H1 (cell line): ENCODE measurements at places on chromosomes 6 and 20.
A peak's percentile ranks its signal among the peaks of the same experiment; 100 is the strongest.

GRCh38 chr6:6315660-6316059, 4.8 kb downstream of the F13A1 start:
- H3K4me1 ChIP-seq: peaks cover 4% of the 10 kb centered on the region
- no peak overlapping the region for H3K27ac ChIP-seq
- H3K27me3 ChIP-seq: no peaks in the 10 kb centered on the region
- peak; percentile 69 for DNase-seq

GRCh38 chr6:41443616-41444525, 102.3 kb upstream of the FOXP4 start:
- DNase-seq: peak; percentile 75
- H3K36me3 ChIP-seq: no peaks in the 10 kb centered on the region
- peaks cover 10% of the 10 kb centered on the region for H3K4me1 ChIP-seq
- H3K4me3 ChIP-seq: peak overlapping the region; percentile 29; the same call in 1 of the 2 replicates

- H3K36me3 ChIP-seq: no peaks in the 10 kb centered on the region
- no peaks in the 10 kb centered on the region for H3K27me3 ChIP-seq
- H3K4me1 ChIP-seq: no peaks in the 10 kb centered on the region
- no peak overlapping the region for H3K4me3 ChIP-seq
- no peak overlapping the region for H3K27ac ChIP-seq
These were observed 20.8 kb upstream of the FAM83D start for GRCh38 chr20:38905375-38905774.

DNA sequence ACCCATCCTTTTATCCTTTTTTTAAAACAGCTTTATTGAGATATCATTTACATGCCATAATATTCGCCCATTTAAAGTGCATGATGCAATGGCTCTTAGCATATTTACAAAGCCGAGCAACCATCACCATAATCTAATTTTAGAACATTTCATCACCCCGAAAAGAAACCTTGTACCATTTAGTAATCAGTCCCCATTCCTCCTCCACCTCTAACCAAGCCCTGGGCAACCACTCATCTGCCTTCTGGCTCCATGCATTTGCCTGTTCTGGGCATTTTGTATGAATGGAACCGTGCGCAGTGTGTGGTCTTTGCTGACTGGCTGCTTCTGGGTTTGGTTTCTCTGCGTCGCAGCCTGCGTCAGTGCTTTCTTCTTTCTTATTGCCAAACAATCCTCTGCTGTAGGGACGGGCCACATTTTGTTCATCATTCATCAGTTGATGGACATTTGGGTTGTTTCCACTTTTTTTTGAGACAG, 10.2 kb upstream of the EEF1A2 start:
- H3K4me1 ChIP-seq: no peaks in the 10 kb centered on the region
- no peak for DNase-seq
- no peak overlapping the region for H3K27ac ChIP-seq
- no peak overlapping the region for H3K4me3 ChIP-seq

DNA sequence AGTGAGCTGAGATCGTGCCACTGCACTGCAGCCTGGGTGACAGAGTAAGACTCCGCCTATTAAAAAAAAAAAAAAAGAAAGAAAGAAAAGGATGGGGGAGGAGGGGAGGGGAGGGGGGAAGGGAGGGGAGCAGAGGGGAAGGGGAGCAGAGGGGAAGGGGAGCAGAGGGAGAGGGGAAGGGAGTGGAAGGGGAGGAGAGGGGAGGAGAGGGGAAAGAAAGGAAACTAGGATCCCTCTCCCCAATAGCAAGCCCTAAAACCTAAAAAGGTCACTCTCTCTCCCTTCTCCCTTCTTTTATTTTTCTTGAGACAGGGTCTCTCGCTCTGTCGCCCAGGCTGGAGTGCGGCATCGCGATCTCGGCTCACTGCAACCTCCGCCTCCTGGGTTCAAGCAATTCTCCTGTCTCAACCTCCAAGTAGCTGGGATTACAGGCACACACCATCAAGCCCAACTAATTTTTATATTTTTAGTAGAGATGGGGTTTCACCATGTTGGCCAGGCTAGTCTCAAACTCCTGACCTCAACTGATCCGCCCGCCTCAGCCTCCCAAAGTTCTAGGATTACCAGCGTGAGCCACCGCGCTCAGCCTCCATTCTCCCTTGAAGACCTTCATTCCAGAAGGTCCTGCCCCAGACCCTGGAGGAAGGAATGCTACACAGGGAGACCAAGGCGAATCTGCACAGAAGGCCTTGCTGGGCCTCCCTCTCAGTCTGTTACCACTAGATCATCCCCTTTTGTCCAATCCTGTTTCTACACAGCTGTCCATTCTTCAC, 45.8 kb upstream of the PIM1 start:
- no peaks in the 10 kb centered on the region for H3K27me3 ChIP-seq
- no peaks in the 10 kb centered on the region for H3K36me3 ChIP-seq
- H3K4me3 ChIP-seq: no peak overlapping the region
- H3K4me1 ChIP-seq: peaks cover 27% of the 10 kb centered on the region
- no peak for DNase-seq

GRCh38 chr6:143335865-143336264, 114.6 kb downstream of the ADAT2 start:
- no peaks in the 10 kb centered on the region for H3K27me3 ChIP-seq
- H3K4me1 ChIP-seq: no peaks in the 10 kb centered on the region
- no peaks in the 10 kb centered on the region; the same call in 1 of the 2 replicates for H3K36me3 ChIP-seq
- no peak overlapping the region for H3K27ac ChIP-seq
- no peak for DNase-seq

- no peak overlapping the region for H3K27ac ChIP-seq
- no peaks in the 10 kb centered on the region for H3K4me1 ChIP-seq
- no peaks in the 10 kb centered on the region for H3K36me3 ChIP-seq
- no peaks in the 10 kb centered on the region for H3K27me3 ChIP-seq
- no peak overlapping the region for H3K4me3 ChIP-seq
- DNase-seq: no peak
These were observed 103.2 kb upstream of the GRIK2 start for GRCh38 chr6:101290346-101290745.

DNA sequence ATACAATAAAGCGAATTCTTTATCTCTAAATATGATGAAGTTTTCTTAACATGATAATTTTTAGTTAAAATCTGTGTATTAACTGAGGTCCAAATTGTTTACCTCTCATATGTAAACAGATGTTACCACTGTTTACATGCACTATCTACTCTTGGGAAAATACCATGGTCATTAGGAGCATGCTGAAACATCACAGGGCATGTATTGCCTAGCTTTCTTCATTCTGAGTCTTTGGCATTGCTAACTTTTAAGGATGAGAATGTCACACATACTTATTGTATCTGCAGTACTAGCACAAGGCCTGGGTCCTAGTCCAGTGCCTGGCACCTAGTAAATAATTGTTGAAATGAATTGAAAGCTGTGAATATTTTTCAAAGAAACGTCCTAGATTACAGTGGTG, 20.6 kb downstream of the SMPDL3A start:
- no peaks in the 10 kb centered on the region for H3K4me1 ChIP-seq
- H3K27ac ChIP-seq: no peak overlapping the region
- no peaks in the 10 kb centered on the region for H3K36me3 ChIP-seq
- no peaks in the 10 kb centered on the region for H3K27me3 ChIP-seq

DNA sequence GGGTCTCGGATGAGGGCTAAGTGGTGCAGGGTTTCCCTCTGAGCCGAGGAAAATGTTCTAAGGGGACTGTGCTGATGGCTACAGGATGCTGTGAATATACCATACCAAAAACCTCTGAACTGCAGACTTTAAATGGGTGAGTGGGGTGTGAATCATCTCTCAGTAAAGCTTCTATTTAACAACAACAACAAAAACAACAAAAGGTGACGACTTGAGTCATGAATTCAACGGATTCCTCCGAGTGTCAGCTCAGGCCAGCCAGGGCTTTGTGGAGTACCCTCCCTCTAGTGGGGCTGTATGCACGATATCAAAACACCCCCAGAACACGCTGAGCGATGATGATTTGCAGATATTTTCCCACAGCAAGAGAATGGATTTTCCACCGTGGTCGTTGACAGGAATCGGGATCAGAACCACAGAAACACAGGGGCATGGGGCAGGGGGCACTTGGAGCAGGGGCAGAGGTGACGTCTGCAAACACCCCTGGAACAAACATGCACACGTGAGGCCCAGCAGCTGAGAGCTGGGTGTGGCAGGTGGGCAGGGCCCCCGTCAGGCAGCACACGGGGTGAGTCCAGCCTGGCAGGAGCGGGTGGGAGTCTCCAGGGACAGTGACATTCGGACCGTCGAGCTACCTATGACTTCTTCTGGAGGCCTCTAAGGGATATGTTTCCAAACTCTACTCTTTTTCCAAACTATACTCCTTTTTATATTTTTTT, 38.6 kb downstream of the SLC2A4RG start:
- DNase-seq: no peak
- no peaks in the 10 kb centered on the region for H3K27me3 ChIP-seq
- H3K36me3 ChIP-seq: no peaks in the 10 kb centered on the region
- H3K4me1 ChIP-seq: peaks cover 6% of the 10 kb centered on the region; the same call in 1 of the 2 replicates
- no peak overlapping the region for H3K4me3 ChIP-seq

GRCh38 chr6:3825331-3825831, 23.8 kb upstream of the FAM50B start:
- H3K27ac ChIP-seq: no peak overlapping the region
- peak; percentile 77 for DNase-seq
- no peaks in the 10 kb centered on the region for H3K4me1 ChIP-seq
- H3K27me3 ChIP-seq: 0 out of 2 replicates have a peak, but pooled peaks cover 1% of the 10 kb centered on the region

- H3K27me3 ChIP-seq: no peaks in the 10 kb centered on the region
- no peak for DNase-seq
- no peaks in the 10 kb centered on the region for H3K4me1 ChIP-seq
These were observed 34.4 kb downstream of the NCOA7 start for GRCh38 chr6:125824946-125825771.

DNA sequence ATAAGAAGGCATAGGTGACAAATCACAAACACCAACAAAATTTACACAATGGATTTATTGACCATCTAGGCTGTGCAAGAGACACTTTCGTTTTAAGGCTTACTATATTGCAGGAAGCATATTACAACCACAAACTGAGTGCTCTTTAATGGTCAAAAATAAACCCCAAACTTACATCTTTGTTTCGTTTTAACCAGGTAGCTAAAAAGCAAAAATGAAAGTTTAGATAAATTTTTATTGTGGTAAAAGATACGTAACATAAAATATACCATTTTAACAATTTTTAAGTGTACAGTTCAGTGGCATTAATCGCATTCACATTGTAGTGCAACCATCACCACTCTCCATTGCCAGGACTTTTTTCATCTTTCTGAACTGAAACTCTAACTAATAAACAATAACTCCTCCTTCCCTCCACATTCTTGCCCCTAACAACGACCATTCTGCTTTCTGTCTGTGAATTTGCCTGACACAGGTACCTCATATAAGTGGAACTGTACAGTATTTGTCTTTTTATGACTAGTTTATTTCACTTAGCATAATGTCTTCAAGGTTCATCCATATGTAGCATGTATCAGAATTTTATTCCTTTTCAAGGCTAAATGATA, 32.3 kb upstream of the DUSP22 start:
- H3K27ac ChIP-seq: no peak overlapping the region
- DNase-seq: no peak
- no peaks in the 10 kb centered on the region for H3K4me1 ChIP-seq
- H3K27me3 ChIP-seq: no peaks in the 10 kb centered on the region
- H3K4me3 ChIP-seq: no peak overlapping the region

DNA sequence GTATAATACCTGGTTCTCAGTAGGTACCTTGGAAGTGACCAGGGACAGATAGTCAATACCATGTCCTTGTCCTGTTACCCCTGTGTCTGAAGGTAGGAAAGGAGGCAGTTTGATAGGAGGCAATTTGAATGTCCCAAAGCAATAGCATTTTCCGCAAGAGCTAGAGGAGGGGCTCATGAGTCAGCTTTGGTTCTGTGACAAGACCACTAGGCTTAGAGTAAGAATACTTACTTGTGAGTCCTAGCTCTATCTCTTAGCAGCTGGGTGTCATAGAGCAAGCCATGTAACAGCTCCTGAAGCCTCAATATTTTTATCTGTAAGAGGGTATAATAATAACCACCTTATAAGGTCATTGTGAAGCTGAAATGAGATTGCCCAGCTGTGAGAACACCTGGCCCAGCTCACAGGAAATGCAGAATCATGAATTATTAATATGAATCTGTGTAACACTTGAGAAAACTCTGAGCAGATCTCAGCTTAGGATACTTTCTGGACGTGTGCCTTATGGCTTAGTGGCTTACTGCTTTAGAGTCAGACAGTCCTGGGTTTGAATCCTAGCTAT, 58.6 kb downstream of the DAAM2 start:
- H3K4me1 ChIP-seq: no peaks in the 10 kb centered on the region
- no peaks in the 10 kb centered on the region for H3K36me3 ChIP-seq
- no peak for DNase-seq
- no peak overlapping the region for H3K27ac ChIP-seq

- H3K4me3 ChIP-seq: no peak overlapping the region
- no peaks in the 10 kb centered on the region for H3K36me3 ChIP-seq
- no peaks in the 10 kb centered on the region for H3K27me3 ChIP-seq
- DNase-seq: no peak
These were observed 172.8 kb downstream of the KLHL32 start for GRCh38 chr6:97097068-97098047.

DNA sequence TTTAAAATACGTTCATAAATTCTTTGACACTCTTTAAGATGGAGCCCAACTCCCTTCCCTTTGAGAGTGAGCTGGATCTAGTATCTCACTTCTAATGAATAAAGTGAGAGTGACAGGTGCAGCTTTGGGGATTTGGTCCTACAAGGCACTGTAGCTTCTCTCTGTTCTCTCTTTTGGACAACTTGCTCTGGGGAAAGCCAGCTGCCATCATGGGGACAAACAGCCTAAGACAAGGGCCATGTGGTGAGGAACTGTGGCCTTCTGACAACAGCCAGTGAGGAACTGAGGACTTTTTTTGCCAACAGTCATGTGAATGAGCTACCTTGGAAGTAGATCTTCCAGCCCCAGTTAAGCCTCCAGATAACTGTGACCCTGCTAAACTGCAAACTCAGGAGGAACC, 272.8 kb upstream of the AGPAT4 start:
- H3K4me3 ChIP-seq: no peak overlapping the region
- no peaks in the 10 kb centered on the region for H3K36me3 ChIP-seq
- DNase-seq: no peak
- peaks cover 2% of the 10 kb centered on the region; the same call in 1 of the 2 replicates for H3K4me1 ChIP-seq
- no peak overlapping the region for H3K27ac ChIP-seq

DNA sequence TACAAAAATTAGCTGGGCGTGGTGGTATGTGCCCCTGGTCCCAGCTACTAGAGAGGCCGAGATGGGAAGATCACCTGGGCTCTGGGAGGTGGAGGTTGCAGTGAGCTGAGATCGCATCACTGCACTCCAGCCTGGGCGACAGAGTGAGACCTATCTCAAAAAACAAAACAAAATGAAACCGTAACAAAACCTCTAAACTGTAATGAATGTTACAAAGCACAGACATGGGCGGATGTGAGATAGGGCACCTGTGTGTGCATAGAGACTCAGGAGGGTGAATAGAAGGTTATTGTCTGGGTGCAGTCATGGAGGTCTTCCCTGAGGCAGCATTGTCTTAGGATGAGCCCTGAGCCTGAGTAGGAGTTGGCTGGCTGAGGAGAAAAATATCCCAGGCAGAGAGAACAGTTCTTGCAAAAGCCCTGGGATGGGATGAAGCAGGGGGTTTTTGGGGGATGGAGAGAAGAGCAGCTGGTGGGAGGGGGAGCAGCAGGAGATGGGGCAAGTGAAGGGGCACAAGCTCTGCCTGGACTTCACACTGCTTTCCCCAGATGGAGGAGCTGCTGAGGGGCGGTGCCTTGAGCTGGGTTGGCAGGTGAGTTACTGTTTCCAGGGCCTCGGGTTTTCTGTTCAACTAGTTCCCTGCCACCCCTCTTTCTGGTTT, 5.2 kb downstream of the BCAS4 start:
- H3K27me3 ChIP-seq: no peaks in the 10 kb centered on the region
- DNase-seq: no peak
- H3K36me3 ChIP-seq: no peaks in the 10 kb centered on the region
- no peak overlapping the region for H3K4me3 ChIP-seq
